Nephron progenitor cell (in vitro differentiated cells): ENCODE measurements at places on chromosomes 1 and 21.
A peak's percentile ranks its signal among the peaks of the same experiment; 100 is the strongest.

DNA sequence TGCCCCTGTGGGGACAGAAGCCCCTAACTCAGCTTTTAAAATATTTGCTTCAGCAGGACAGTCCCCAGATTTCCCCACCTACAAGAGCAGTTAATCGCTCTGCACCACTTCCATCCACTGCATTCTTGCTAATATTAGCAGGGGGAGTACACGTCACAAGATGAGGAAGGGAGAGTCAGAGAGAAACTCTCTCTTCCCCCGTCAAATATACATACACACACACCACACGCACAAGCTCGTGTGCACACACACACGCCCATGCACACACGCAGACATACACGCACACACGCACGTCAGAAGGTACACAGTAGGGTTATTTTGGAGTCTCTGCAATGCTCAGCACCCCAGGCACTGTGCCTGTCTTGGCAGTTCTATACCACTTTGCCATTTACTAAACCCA, 2.1 kb downstream of the CLCA1 start:
- DNase-seq = no peak

- no peak for DNase-seq
Observed at GRCh38 chr1:64884261-64885040, 81.9 kb downstream of the JAK1 start.

DNA sequence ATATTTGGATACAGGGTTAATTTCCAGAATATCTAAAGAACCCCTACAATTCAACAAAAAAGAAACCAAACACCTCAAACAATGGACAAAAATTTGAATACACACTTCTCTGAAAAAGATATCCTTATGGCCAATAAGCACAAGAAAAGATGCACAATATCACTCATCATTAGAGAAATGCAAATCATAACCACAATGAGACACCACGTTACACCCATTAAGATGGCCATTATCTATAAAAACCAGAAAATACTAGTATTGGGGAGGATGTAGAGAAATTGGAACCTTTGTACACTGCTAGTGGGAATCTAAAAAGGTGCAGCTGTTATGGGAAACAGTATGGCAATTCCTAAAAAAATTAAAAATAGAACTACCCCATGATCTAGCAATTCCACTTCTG, 4.9 kb downstream of the ADAM30 start:
- no peak for DNase-seq

DNA sequence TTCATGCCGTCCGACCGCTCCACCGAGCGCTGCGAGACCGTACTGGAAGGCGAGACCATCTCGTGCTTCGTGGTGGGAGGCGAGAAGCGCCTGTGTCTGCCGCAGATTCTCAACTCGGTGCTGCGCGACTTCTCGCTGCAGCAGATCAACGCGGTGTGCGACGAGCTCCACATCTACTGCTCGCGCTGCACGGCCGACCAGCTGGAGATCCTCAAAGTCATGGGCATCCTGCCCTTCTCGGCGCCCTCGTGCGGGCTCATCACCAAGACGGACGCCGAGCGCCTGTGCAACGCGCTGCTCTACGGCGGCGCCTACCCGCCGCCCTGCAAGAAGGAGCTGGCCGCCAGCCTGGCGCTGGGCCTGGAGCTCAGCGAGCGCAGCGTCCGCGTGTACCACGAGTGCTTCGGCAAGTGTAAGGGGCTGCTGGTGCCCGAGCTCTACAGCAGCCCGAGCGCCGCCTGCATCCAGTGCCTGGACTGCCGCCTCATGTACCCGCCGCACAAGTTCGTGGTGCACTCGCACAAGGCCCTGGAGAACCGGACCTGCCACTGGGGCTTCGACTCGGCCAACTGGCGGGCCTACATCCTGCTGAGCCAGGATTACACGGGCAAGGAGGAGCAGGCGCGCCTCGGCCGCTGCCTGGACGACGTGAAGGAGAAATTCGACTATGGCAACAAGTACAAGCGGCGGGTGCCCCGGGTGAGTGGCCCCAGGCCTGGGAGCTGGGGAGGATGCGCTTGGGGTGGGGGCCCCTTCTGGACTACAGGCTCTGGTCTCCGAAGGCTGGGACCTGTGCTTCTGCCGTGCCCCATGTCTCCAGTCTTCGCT, 1.1 kb downstream of the SKI start:
- peak; percentile 53 for DNase-seq

DNA sequence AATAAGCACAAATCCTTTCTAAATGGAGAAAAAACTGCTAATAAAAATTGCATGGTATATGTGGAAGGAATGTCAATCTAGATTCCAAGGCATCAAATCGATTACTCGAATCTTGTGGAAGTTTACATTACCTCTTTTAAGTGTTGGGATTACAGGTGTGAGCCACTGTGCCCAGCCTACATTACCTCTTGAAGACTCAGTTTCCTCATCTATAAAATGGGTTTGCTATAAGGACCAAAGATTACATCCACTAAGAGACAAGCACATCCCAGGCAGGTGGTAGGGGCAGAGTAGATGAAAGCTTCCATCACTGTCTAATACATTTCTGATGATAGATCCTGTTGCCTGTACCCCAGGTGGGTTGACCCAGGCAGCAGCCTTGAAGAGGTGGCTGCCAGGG, 16.1 kb downstream of the DHCR24 start:
- DNase-seq = no peak

DNA sequence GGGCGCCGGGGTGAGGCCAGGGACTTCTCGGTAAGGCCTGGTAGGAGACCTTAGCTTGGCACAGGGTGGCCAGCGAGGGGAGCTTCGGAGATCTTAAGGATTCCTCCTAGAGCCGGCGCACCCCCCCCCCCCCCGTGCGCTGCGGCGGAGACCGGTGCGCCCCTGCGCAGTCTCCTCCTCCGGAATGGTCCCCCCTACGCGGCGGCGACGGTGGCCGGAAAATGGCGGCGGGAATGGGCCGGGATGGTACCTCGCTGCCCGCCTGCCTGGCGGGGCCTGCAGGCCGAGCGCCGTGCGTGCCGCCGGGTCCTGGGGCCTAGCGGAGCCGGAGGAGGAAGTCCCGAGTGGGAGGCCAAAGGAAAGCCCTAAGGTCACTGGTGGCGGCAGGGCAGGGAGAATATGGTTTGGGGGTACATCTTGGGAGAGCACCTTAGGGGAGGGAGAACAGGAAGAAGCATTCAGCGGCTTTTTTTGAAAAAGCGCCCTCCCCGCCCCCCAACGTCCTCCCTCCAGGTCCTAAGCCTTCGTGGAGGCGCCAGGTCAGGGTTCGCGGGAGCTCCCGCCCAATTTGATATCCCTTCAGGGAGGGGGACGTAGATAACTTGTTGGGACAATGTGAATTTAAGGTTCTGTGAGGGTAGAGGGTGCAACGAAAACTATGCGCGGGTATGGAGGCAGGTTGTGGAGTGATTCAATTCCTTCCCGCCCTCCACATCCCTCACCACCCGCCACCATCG, 429 bp downstream of the SRRM1 start:
- peak; percentile 69 for DNase-seq

DNA sequence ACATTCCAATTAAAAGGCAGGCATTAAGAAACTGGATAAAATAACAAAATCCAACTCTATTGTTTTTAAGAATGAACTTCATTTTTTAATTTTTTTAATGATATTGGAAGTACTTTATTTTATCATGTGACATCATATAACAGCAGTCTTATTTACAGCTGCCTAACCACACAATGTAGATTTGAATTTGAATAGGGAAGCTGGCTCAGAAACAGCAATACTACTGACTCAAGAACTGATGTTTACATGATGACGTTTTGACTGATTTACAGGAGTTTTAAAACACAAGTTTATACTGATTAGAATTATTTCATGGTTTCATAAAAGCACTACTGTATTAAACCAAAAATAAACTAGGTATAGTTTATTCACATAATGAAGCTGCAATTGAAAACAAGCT, 348.7 kb upstream of the NR5A2 start:
- DNase-seq = no peak
